Chondrocyte (in vitro differentiated cells): ENCODE measurements at places on chromosomes 6 and 20. TPM values are rescaled to one million over a fixed set of nuclear protein-coding genes. Genes with fewer than 3 reads are reported as not detected.

DNA sequence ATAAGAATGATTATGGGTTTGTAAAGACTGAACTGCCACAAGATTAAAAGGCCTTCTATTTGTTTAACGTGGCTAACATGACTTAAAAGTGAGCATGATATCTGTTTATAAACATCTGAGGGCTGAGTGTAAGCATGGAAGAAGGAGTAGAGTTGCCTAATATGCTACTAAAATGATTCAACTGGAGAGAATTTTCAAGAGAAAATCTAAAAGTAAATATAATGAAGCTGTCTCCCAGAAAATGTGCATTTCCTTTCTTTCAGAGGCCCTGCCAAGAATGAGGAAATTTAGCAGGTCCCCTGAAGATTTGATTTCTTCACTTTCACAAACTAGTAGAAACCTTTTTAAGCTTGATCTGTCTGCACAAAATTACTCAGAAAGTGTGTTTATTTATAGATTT is 4.2 kb upstream of the EYA4 start:
- DNase-seq: no peak

DNA sequence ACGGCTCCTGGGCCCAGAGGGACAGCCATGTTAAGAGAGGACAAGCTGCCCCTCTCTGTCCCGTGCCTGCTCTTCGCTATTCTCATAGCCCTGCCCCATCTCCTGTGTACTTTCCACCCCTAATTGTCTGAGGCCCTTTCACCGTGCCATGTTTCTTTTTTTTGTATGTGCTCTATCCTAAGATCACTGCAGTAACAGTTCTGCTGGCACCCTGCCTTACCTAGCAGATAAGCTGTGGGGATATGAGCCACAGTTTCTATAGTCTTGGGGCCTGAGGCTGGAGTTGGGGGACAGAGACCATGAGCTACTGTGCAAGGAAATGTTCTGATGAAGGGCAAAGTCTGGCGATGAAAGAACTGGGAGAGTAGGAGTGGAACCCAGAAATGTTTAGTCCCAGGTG is 269.5 kb upstream of the CITED2 start:
- no peak for DNase-seq

DNA sequence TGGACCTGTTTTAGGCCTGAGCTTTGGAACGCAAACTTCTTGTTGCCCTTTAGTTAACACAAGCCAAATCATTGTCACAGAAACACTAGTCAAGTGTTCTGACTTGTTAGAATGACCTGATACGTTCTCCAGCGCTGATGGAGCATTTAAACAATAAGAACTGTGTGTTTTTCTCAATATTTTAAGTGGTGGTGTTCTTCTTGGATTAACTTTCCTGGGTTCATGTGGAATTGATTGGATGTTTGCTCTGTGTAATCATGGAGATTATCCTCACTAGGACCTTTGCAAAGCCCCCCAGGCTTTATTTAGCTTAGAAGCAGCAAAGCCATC is 1.6 kb downstream of the LRRC1 start:
- no peak for DNase-seq

GRCh38 chr6:951399-952181 is 258.7 kb upstream of the EXOC2 start:
- DNase-seq: no peak

- no peak for DNase-seq
Observed at GRCh38 chr20:37981568-37981967, 51.7 kb downstream of the TTI1 start.

The BPI gene
- total RNA-seq: 0.55 to 0.74 TPM (median 0.68 TPM) in 3 replicates

The BPIFB1 gene
- total RNA-seq: not detected in 3 replicates

The FAM217A gene
- total RNA-seq: not detected in 3 replicates

The BMP2 gene
- 0.85 to 1.1 TPM (median 0.92 TPM) in 3 replicates for total RNA-seq

The PHF3 gene
- total RNA-seq: 34.6 to 42.1 TPM (median 34.7 TPM) in 3 replicates
